Right lung (tissue), 10 donors: ENCODE measurements at places on chromosomes 1 and 21. TPM values are rescaled to one million over a fixed set of nuclear protein-coding genes. Genes with fewer than 3 reads are reported as not detected.
A peak's percentile ranks its signal among the peaks of the same experiment; 100 is the strongest.

DNA sequence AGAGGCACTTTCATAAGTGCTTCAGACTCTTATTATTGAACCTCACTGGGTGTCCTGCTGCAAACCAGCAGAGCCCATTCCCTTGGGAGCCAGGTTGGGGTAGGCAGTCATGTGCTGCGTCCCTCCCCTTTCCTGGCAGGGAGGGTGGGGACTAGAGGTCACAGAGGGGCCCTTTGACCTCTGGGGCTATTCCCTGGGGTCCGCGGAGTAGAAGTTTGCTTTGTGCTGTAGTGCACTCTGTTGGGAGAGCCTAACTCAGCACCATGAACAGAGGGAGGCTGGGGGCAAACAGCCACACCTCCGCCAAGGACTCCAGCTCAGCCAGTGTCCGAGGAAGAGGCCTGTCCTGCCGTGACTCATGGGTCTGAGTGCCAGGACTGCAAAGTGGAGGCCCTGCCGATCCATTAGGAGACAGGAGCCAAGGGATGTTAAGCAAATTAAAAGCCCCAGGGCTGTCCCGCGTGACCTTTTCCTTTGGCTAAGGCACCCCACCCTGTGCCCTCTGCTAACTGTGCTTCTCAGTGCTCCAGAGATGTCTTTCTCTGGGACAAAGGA lies 3.0 kb upstream of the IGSF21 start:
- DNase-seq = no peak

GRCh38 chr1:156677616-156678596 lies 699 bp upstream of the NES start:
- peak; percentile 78 for DNase-seq

DNA sequence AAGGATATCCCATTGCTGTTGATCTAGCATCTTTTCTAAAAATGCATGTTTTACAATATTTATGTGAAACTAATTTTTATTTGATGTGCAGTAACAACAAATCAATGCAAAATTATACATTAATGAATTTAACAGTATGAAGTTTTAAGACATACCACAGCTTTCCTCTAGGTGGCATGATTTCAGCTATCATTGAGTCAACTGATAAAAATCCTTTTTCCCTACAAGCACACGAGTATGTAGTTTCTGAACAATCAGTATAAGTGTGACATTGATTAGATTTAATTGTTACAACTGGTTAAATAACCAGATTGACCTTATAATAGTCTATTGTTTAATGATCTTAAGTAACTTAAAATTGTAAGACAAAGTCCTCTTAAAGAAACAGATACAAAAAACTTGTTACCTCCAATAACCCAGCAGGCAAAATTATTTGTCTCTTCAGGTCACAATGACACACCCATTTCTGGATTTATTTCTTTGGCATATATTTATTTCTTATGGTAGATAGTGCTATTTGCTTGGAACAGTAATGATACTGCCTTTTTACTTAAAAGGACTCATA lies 5.8 kb upstream of the TGFB2 start:
- no peak for DNase-seq

DNA sequence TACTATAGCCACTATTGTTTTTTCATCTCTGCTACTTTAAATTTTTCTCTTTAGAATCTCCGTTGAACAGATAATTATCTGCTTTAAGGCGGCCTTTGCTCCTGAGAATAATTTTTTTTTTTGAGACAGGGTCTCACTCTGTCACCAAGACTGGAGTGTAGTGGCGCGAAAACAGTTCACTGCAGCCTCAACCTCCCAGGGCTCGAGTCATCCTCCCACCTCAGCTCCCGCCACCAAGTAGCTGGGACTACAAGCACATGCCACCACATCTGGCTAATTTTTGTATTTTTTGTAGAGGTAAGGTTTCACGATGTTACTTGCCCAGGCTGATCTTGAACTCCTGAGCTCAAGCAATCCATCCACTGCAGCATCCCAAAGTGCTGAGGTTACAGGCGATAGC lies 28.6 kb downstream of the TRIT1 start:
- no peak for DNase-seq

- no peak for DNase-seq
Measured at GRCh38 chr1:190159146-190159545, 318.5 kb downstream of the BRINP3 start.

MPZL1 gene
- 115 TPM for polyA plus RNA-seq

DNA sequence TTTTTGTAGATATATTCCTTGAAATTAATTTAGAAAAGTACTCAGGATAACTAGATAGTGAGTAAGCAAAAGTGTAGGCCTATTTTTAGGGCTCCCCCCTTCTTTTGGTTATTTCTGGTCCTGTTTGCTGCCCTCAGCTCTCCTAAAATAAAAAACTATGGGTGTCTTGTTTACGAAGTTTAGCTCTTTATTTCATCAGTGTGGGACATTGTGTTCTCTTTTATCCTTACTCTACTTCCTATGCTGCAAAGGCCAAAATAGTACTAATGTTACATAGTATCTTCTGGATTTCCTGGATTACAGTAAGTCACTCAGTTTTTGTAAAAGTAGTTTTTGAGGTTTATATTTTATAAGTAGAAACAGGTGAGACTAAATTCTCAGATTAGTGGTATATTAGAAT lies 15.4 kb downstream of the CEP350 start:
- no peak for DNase-seq

GRCh38 chr21:15659753-15660422 lies 69.9 kb upstream of the USP25 start:
- no peak for DNase-seq

DNA sequence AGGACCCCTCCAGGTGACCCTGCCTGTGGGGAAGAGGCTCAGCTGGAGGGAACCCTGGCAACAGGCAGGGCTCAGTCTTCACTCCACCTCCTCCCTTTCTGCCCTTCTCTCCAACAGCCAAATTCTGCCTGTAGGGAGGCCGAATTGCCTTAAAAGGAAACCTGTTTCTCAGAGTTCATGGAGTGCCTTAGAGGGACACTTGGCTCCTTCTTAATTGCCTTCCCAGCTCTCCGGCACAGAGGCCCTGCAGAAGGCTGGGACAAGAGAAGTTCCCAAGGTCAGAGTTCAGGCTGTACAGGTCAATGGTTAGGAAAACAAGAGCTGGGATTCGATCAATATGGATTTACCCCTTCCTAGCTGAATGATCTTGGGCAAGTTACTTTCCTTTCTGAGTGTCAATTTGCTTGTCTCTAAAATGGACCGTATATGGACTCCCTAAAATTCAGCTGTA lies 6.2 kb downstream of the CSRP1 start:
- no peak for DNase-seq

- no peak for DNase-seq
Measured at GRCh38 chr1:233114860-233115259, 164.4 kb downstream of the NTPCR start.

- no peak for DNase-seq
Measured at GRCh38 chr1:167746988-167747655, 25.3 kb downstream of the MPZL1 start.

GRCh38 chr1:87265786-87266185 lies 62.9 kb upstream of the LMO4 start:
- DNase-seq = no peak

GRCh38 chr1:107541412-107541811 lies 400.6 kb downstream of the NTNG1 start:
- DNase-seq = no peak

SLC35F3 gene
- 1.9 TPM for polyA plus RNA-seq

- DNase-seq = no peak
Measured at GRCh38 chr1:208628022-208628914, 384.1 kb upstream of the PLXNA2 start.

DNA sequence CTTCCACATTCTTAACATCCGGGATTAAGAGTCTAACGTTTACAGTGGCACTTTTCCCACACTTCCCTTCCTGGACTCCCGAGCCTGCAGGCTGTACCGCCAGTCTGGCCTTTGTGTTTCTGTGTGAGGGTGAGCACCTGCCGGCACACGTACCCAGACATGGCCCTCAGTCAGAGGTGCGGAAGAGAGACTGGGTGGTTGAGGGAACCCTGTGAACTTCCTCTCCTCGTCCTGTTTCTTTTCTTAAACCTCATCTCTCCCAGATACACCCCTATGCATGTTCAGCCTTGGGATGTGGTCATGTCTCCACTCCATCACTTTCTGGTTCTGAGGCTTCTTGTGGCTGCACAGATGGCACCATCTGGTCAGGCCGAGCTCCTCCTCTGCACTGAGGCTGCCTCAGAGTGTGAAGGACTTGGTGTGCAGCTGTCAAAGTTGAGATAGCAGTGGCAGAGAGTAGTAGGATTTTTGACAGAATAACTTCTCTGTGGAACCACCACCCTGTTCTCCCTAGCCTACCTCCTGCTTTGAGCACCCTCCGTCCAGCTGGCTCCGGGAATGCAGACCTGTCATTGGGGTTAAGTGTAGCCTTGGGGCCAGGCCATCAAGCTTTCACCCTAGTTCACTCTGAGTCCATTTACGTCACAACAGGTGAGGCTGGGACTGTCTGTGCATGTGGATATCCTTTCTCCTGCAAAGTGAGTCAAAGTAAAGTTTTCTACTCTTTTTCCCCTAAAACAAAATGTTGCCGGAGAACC lies 31.4 kb downstream of the VASH2 start:
- DNase-seq = no peak

DNA sequence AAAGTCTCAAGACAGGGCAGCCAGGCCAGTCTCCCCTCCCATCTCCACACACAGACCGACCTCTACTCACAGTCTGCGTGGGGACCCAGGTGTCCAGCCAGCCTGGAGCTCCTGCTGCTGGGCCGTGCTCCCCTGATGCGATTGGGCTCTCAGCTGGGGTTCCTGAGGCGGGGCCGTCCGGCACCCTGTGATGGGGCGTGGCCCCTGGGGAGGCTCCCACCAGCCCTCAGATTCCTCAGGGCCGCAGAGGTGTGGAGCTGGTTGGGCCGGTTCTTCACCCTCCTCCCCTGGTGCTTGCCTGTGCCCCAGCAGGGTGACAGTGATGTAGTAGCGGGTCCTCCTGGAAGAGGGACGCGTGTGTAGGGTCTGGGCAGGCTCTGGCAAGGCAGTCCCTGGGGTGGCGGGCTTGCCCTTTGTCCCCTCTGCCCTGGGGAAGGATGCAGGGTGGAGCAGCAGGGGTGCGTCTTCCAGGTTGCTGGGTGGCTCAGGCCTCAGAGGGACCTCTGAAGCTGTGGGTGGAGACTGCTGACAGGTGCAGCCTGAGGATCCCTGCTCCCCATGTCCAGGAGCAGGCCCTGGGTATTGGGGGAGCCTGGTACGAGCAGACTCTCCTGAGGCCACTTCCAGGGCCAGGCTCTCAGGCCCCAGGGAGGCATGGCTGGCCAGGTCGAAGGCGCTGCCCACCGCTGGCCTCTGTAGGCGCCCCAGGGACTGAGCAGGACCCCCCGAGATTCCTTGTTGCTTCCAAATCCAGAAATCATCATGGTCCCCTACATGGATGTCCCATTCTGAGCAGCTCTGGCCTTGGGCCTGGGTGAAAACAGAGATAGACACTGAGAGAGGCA lies at the start of gene CRYBG2:
TSS of gene CRYBG2 (minus strand) at position 155 of the 845 bp plus-strand sequence. CDS start 7,473 bp downstream, outside the sequence.
- DNase-seq = peak; percentile 58

DNA sequence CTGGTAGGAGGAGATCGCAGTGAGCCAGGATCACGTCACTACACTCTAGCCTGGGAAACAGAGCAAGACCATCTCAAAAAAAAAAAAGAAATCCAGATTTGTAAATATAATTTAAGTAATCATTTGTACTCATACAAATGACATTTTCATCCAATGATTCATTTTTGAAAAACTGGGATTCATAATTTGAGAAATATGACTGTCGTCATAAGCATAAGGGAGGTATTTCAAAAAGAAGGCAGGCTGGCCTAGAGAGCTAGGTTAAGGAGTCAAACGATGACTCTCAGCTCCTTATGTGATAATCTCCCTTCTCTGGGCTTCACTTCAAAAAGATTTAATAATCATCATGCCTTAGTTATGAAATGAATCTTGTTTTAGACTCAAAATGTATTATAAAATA lies 2.3 kb downstream of the GART start:
- DNase-seq = no peak

GRCh38 chr1:196209983-196210382 lies 398.3 kb downstream of the KCNT2 start:
- no peak for DNase-seq

- DNase-seq = peak; percentile 82
Measured at GRCh38 chr1:109776911-109777310, 13.2 kb upstream of the EPS8L3 start.

FABP3 gene
- polyA plus RNA-seq = 8.5 TPM

GRCh38 chr1:44330935-44331334 lies 24.1 kb downstream of the ERI3 start:
- no peak for DNase-seq

GRCh38 chr1:150778409-150778808 lies 12.8 kb upstream of the CTSS start:
- no peak for DNase-seq

LCE6A gene
- not detected for polyA plus RNA-seq

- no peak for DNase-seq
Measured at GRCh38 chr1:89682611-89683010, 49.7 kb downstream of the LRRC8C start.

LIX1L gene
- 43.7 TPM for polyA plus RNA-seq

- no peak for DNase-seq
Measured at GRCh38 chr1:24914226-24915069, 15.6 kb downstream of the RUNX3 start.
